ENCODE measurements at places on chromosomes 2 and 18.

DNA sequence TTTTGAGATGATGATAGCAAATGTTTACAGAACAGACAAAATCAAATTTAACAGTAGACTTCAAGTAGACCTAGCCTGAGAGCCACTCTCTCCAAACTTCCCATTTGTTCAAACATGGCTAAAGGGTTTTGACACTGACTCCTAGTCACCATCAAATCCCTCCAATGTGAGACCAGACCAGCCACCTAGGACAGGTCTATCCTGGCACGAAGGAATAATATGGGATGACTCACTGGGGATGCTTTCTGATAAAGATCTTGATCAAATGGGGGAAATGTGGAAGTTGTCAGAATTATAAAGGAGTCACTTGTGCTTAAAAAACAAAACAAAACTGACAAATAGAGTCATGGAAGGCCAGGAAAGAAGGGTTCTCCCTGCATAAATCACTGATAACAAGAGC lies 95.7 kb downstream of the EDAR start:
- no peak for DNase-seq

DNA sequence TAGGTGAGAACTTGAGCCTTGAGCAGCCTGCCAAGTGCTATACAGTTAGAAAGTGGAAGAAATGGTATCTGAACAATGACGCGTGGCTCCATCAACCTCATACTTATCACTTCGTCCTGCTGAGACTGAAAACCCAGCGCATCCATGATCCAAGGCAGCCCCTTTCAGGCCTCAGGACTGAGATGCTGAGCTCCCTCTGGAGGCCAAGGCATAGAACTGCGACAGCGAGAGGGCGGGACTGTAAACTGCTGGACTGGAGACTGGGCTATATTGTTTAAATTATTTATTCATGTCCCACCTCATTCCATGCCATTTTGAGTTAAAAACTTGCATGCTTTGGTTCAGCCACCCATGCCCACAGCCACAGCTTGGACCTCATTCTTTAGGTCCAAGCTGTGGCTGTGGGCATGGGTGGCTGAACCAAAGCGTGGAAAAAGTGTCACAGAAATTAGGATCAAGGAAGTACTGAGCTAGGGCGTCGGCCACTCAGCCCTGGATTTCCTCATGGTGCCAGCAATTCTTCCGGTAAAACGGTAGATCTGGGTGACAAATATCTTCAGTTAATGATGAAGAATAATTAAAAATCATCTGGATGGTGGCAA lies 195.5 kb downstream of the L3MBTL4 start:
- DNase-seq: peak; percentile 31

GRCh38 chr18:78703291-78703690 lies 276.3 kb upstream of the SALL3 start:
- no peak for DNase-seq

GRCh38 chr2:78775291-78775690 lies 250.2 kb upstream of the REG3G start:
- no peak for DNase-seq

- no peak for DNase-seq
Observed at GRCh38 chr2:175874291-175874690, 127.8 kb downstream of the LNPK start.

DNA sequence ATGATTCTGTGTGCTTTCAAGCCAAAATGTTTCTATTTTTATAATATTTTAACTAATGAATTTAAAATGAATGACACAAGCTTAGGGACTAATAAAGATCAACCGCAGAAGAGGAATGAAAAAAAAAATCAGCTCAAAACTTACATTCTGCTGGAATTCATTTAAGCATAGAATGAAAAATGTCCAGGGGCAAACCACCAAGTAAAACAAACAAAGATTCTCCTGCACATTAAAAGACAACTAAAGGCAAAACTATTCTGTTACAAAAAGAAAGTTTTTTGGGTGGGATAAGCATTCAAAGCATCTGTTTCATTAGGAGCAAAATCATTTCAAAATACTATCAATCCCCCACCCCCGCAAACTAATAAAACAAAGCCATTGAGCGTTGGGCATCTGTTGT lies 99.3 kb upstream of the SOX11 start:
- no peak for DNase-seq

GRCh38 chr2:20513946-20514345 lies 67.1 kb downstream of the RHOB start:
- no peak for DNase-seq

DNA sequence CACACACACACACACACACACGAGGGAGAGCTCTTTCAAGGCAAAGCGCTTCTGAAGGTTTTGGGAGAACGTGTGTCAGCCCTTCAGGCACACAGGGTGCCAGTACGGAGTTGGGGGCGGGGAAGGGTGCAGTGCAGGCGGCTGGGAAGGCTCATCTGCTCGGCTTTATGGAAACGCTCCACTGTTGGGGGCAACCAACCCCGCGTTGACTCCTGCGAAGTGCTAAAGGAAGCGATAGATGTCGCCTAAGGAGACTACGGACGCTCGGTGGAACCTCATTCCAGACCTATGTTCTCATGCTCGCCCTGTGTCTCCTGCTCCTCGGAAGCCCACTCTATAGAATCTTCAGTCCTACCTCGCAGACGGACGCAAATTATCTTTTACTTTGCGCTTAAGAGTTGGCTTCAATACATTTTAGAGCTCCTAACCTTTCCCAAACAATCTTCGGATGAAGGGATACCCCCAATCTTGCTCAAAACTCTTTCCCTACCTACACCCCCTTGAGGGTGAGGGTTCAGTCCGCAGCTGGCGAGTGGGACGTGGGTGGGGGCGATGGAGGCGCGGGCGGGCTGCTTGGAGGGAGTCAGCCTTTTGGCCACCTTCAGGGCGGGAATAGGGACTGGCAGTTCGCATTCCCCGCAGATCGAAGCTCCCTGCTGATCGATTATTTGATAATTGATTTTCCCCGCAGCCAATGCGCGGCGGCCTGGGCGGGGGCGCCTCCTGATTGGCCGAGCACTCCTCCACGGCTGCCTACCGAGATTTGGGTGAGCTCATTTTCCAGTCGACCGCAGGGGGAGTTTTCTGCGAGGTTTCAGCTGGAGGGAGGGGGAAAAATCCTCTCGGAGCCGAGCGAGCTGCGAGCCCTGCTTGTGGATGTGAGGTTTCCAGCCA lies 1.9 kb upstream of the MEIS1 start:
- DNase-seq: peak; percentile 89

GRCh38 chr2:208183526-208183925 lies 6.3 kb downstream of the C2orf80 start:
- no peak for DNase-seq

DNA sequence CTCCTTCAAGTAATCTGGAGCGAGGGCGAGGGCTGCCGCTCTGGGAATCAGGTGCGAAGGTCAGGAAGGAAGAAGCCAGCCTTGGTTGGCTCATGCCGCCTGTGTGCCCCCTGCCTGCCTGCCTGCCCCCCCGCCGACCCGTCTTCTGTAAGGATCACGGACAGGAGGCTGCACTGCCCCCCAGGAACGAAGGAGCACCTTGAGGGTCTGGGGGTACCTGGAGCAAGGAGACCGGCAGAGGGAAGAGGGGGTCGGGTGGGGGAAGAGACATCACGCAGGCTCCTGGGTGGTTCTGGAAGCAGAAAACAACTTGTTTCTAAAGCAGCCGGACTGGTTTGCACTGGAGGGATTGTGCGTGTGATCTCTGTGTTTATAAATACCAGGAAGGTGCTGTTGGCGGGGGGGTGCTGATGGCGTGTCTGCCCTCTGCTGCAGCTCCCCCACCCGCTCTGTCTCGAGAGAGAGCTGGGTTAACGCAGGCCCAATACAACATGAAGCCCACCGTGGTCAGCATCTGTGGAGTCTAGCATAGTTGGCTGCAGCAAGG lies 1.7 kb downstream of the FOSL2 start:
- peak; percentile 63 for DNase-seq

GRCh38 chr18:9898792-9899549 lies 13.2 kb downstream of the TXNDC2 start:
- DNase-seq: no peak

DNA sequence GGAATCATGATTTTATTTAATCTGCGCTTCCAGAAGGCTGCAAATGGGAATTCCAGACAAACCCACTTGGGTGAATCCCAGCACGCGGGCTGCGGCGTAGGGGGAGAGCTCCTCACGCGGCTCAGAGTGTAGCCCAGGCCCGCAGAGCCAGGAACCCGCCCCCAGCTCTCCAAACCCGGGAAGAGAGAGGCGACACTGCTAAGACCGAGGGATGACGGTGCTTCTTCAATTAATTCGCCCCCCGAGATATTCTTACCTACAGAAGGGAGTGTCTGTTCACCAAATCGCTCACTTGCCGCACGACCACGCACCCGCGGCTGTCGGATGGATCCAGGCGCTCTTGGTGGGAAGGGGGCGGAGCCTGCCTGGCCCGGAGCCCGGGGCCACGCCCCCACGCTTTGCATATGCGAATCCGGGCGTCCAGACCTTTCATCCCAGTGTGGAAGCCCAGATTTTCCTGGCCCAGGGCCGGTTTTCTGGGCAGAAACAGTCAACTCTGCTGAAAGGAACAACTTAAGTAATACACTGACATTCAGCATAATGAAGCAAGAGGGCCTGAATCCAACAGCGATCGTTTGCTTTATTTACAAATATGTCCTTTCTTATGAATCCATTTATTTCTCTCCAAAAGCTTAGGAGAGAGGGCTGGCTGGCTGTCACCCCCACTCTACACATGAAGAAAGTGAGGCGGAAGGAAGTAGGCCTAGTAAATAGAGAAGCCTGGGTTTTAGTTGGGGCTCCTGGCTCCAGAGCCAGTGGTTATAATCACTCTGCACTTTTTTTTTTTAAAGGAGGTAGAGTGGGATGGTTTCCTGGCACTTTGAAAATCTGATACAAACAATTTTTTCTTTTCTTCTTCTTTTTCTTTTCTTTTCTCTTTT lies at the start of gene SLC19A3:
Gene SLC19A3 (minus strand): TSS at position 342 of the 881 bp plus-strand sequence. CDS start 15,710 bp downstream, outside the sequence.
- peak; percentile 77 for DNase-seq

GRCh38 chr2:111118481-111118980 lies 2.2 kb upstream of the BCL2L11 start:
- peak; percentile 76 for DNase-seq

DNA sequence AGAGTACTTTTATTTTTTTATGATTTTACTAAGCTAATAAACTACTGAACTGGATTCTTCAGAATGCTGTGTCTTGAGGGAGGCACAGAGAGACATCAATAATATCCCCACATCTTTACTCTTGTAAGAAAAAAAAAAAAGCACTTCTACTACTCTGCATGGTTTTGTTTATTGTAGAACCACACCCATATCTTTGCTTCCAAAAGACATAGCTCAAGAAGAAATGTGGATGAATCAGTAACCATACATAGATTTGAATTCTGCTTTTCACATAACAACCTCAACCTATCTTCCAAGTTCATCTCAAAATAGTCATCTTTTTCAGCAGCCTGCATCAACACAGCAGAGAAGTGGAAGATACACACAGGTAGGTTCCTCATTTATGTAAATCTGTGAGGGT lies 12.2 kb upstream of the COL5A2 start:
- no peak for DNase-seq

- DNase-seq: no peak
Observed at GRCh38 chr2:59690849-59691248, 862.6 kb downstream of the BCL11A start.

DNA sequence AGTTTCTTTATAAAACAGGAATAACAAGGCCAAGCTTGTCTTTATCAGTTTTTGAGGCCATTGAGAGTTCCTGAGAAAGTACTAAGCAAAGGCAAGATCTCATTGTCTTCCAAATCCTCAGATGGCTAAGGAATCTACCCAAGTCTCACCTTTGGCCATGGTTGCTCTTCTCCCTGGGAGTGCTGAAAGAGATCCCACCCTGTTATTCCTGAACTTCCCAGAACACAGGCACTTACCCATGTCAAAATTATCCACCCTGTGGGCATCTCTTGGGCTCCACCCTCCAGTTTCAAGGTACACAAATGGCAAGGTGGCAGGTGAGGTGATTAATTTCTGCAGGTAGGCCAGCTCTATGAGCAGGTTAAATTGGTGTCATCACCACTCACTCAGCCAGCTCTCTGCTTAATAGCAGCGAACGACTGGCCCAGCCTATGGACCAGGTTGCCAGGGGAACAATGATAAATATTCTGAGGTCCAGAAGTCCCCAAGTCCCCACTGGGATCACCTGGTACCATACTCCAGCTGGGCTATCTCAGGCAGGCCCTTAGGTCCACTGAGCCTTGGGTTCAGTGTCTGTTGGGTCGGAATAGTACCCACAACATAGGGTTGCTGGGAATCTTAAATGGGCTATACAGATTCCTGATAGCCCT lies 2.3 kb upstream of the SPRED2 start:
- no peak for DNase-seq

GRCh38 chr2:240403396-240404104 lies 31.9 kb upstream of the GPC1 start:
- DNase-seq: no peak

DNA sequence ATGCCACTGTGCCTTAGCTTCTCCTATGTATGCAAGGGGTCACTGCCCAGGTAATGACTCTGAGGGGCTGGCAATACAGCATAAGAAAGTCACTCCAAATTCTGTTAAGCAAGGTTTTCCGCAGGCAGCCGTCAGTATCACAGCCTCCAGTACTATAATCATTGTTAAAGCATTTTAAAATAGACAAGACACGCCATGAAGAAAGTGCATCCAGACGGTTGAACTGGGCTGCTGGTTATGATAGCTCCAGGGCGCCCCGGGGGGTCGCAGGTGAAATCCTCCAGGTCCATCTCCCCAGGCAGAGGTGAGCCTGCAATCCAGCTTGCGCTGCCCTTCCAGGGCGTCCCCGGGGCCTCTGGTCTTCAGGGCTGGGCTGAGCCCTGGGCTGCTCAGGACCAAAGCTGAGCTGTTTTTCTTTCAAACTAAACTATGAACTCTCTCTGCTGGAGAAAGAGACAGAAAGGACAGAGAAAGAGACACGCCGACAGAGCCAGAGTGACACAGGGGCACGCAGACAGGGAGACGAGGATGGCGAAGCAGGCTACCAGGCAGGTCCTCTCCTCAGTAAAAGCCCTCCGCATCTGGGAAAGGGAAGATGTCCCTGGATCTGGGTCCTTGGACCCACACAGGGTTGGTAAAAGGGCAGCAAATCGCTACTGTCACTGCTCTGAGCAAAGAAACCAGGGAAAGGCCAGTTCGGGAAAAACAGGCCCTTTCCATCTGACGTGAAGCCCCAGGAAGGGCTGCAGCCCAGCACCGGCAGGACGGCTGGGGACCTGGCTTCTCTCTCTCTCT lies 2.1 kb upstream of the TWIST2 start:
- no peak for DNase-seq

GRCh38 chr18:12656938-12657683 lies 796 bp downstream of the SPIRE1 start:
- peak; percentile 83 for DNase-seq

DNA sequence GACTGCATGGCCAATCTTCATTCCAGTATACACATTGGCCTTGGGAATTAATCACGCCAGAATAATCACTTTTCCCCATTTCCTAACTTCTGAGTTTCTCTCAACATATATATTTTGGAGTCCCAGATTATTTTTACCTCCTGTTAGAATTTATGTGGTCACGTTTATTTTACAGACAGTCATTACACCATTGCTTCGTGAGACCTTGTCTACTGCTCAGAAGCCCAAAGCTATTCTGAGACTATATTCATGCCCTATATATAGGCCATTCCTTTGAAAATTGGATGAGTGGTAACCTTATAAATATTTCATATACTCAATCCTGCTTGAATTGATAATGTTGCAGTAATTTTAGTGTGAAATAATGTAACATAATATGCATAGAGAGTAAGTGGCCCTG lies 610.0 kb upstream of the CDH2 start:
- DNase-seq: no peak

All from right kidney (tissue), 9 donors.